ENCODE measurements at places on chromosomes 1 and 21. TPM values are rescaled to one million over a fixed set of nuclear protein-coding genes. Genes with fewer than 3 reads are reported as not detected.

The ASPM gene
- total RNA-seq, result 65.6 TPM

The HCN3 gene
- total RNA-seq, result 2.9 TPM

The PHC2 gene
- total RNA-seq, result 41.3 TPM

The CHRNB2 gene
- not detected for total RNA-seq

The AIRE gene
- 3.0 TPM for total RNA-seq

The DENND4B gene
- 167 TPM for total RNA-seq

The PGBD5 gene
- total RNA-seq, result not detected

The WDR64 gene
- not detected for total RNA-seq

The SLC44A3 gene
- total RNA-seq, result not detected

The LCE4A gene
- total RNA-seq, result not detected

The PLA2G2F gene
- not detected for total RNA-seq

The SAMSN1 gene
- total RNA-seq, result 115 TPM

The SLC44A5 gene
- not detected for total RNA-seq

The EPHA8 gene
- total RNA-seq, result not detected

The VAV3 gene
- 3.1 TPM for total RNA-seq

The OR10Z1 gene
- not detected for total RNA-seq

The OR2L8 gene
- 0.30 TPM for total RNA-seq

The CHML gene
- 13.2 TPM for total RNA-seq

The DMBX1 gene
- 0.05 TPM for total RNA-seq

The PHACTR4 gene
- 32.1 TPM for total RNA-seq

The SPATA21 gene
- total RNA-seq, result 0.11 TPM

The LAMB3 gene
- total RNA-seq, result 1.6 TPM

The LDLRAD1 gene
- not detected for total RNA-seq

The KCNJ9 gene
- not detected for total RNA-seq

The NID1 gene
- total RNA-seq, result 0.07 TPM

The TMPRSS15 gene
- total RNA-seq, result not detected

The LMNA gene
- total RNA-seq, result 98.8 TPM

The RAP1GAP gene
- total RNA-seq, result 0.09 TPM

The TMEM125 gene
- total RNA-seq, result not detected

The CRABP2 gene
- 1.6 TPM for total RNA-seq

The SPATA6 gene
- total RNA-seq, result 0.27 TPM

The RIIAD1 gene
- total RNA-seq, result not detected

The RBP7 gene
- total RNA-seq, result not detected

The LRRC38 gene
- not detected for total RNA-seq

The PHGDH gene
- 87.4 TPM for total RNA-seq

The CA14 gene
- not detected for total RNA-seq

The HFM1 gene
- not detected for total RNA-seq

The CD160 gene
- total RNA-seq, result 0.25 TPM

The ATP1A2 gene
- not detected for total RNA-seq

The C1orf53 gene
- total RNA-seq, result 1.8 TPM

The ITPKB gene
- 37.1 TPM for total RNA-seq

The DNAJB4 gene
- 12.0 TPM for total RNA-seq

The TRIM67 gene
- not detected for total RNA-seq

The GJC2 gene
- total RNA-seq, result 0.75 TPM

The KRTAP26-1 gene
- not detected for total RNA-seq

The CTTNBP2NL gene
- 1.0 TPM for total RNA-seq

The BLACAT1 gene
- not detected for total RNA-seq

The DSTYK gene
- 8.7 TPM for total RNA-seq

The TTC22 gene
- total RNA-seq, result 4.6 TPM
